Upper lobe of right lung (tissue), 1 donor: ENCODE measurements at places on chromosomes 1 and 21. TPM values are rescaled to one million over a fixed set of nuclear protein-coding genes. Genes with fewer than 3 reads are reported as not detected.

- no peaks in the 10 kb centered on the region for H3K27me3 ChIP-seq
- H3K27ac ChIP-seq, result no peak overlapping the region
- H3K36me3 ChIP-seq, result no peaks in the 10 kb centered on the region
These were observed 147.7 kb downstream of the NTPCR start for GRCh38 chr1:233097959-233098580.

DNA sequence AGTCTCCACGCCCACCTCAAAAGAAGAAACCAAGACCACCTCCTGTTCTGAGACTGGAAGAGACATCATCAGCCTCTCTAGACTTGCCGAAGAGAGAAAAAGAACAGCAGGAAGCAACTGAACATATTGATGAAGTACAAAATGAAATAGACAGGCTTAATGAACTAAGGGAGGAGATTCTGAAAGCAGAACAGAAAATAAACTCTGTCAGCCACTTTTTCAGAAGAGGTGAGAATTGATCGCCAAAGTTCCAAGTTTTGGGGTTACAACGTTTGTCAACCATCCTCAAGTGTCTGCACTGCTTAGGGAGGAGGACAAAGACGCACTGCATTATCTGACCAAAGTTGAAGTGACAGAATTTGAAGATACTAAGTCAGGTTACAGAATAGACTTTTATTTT is 45.6 kb downstream of the ABL2 start:
- no peaks in the 10 kb centered on the region for H3K27me3 ChIP-seq
- H3K36me3 ChIP-seq, result no peaks in the 10 kb centered on the region

Gene G0S2
- total RNA-seq, result 36.5 TPM

Gene HPDL
- total RNA-seq, result not detected
